ENCODE measurements at places on chromosomes 3 and 15.
A peak's percentile ranks its signal among the peaks of the same experiment; 100 is the strongest.

DNA sequence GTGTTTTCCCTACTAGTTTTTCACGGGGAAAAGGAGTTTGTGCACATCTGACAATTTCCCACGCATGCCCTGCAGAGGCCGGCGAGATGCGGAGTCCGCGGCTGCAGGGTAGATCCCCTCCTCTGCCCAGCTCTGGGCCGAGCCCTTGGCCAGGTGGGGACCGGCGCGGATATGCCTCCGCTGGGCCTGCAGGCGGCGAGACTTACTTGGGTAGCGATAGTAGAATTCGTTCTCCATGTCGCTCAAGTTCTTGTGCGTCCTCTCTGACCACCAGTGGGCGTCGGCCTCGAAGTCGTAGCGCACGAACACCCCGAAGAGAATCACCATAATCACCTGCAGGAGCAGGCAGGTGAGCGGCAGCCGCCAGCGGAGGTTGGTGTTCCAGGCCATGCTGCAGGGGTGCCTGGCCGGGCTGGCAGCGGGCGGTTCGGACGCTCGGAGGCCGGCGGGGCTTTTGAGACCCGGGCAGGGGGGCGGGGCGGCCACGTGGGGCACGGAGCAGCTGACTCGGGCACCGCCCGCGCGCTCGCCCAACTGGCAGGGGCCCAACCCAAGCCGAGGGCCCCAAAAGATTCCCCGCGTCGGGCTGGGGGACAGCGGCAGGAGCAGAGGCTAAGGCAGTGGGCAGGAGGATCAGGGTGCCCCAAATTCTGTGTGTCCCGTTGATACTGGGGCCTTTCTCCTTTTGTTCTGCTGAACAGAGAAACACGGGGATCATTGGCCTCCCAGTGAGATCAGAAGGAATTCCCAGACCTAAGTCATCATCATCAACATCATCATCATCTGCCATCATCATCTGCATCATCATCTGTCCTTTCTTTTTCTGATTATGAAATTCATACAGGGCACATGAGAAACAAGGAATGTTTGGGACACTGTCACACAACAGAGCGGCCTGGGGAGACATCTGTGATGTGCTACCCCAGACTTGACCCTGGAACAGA, at the start of gene RHCG:
Gene RHCG (minus strand): TSS at position 429 of the 944 bp plus-strand sequence. CDS start 39 bp downstream, at position 390.
- DNase-seq = peak; percentile 74

DNA sequence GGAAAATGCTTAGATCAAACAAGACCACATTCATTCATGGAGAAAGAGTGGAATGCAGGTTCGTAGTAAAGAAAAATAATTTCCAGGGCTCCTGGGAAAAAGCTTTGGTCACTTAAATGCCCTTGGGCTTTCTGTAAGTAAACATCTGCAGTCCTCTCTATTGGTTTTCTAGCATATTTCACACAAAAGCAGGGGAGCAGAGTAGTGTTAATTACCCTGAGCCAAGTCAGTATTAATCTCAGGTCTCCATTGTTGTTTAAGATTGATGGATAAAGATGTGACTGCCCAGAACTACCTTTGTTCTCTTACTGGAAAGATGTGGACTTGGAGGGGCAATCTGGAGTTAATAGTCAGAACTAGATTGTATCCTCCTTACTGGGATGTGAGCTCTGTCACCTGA, 242.6 kb downstream of the PTPRG start:
- DNase-seq = no peak

DNA sequence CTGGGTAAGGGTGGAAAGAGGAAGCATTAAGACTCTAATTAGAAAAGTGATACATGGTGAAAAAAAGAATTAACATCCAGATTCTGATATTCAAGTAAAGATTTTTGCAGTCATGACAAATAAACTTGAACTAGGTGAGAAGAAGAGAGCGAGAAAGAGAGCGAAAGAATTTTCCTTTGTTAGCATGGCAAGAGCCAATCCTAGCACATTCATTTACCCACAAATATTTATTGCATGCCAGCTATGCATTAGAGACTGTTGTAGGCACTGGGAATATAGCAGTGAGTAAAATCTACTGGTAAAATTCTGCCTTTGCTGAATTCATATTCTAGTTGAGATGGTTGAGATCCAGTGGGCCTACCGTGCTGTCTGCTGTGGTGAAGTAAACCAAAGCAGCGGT, 177.9 kb upstream of the DPH6 start:
- no peak for DNase-seq

- DNase-seq = no peak
These were observed 18.3 kb upstream of the GASK1A start for GRCh38 chr3:42960786-42961185.

GRCh38 chr3:78873641-78874040, 894.2 kb downstream of the ROBO1 start:
- no peak for DNase-seq

DNA sequence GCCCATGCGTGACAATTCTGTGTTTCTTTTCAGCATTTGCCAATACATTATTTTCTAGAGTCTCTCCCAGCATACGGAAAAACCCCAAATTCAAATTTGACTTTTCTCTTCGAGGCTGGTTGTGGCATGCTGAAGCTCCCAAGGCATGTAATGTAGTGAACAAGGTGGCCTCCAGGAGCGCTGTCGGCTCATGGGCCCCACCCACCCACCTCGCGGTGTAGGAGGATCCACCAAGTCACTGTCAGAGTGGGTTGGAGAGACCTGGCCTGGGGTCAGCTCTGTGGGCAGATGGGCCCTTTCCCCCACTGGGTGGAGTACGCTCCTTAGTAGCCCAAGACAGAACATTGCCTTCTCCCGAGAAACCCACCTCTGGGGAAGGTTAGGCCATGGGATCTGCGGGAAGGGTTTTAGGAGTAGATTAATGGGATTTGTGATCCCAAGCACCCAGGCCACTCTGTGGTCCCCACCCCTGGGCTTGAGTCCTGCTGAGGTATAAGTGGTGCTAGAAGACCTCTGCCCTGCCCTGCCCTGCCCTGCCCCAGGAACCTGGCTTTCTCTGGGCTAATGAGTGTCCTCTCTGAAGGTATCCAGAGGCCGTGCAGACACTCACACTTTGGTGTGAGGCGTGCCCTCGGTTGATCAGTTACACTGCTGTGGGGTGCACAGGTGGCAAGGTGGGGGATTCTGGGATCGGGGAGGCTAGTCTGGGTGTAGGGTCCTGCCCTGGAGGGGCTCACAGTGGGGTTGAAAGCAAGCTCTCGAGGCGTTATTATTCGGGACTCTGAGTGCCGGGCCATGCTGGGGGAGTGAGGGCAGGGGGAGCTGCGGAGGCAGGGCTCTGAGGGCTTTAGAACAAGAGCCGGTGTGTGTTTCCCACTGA, 97.9 kb downstream of the APBA2 start:
- peak; percentile 52 for DNase-seq

GRCh38 chr3:166435469-166436057, 598.3 kb upstream of the BCHE start:
- no peak for DNase-seq

DNA sequence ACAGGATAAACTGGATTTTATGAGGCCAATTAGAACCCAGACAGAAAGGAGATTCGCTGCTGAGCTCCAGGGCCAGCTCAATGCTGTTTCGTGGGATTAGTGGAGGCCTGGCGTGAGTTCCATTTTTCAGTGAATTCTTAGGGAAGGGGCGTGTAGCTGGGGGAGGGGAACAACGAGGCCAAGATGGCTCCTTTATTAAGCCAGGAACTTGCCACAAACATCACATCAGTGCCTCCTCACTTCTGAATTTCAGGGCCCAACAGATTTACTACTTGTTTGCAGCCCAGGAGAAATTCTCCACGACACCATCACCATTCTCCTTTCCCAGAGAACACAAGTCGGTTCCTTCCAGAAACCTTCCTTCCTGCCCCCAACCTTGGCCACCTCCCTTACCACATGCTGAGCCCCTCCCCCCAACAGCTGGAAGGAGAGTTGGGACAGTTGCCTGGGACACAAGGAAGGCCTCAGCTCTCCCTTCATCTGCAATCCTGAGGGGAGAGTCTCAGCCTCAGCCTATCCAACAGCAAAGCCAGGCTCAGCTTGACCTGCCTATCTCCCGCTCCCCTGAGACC, 5.8 kb downstream of the IGDCC4 start:
- DNase-seq = peak; percentile 81

- DNase-seq = no peak
These were observed 203.9 kb downstream of the TLE3 start for GRCh38 chr15:69893863-69894262.

- no peak for DNase-seq
These were observed 26.3 kb upstream of the TFRC start for GRCh38 chr3:196108075-196108743.

GRCh38 chr15:88932271-88932874, 19.2 kb upstream of the MFGE8 start:
- DNase-seq = no peak

- DNase-seq = no peak
These were observed 123.0 kb downstream of the LRIG1 start for GRCh38 chr3:66377800-66378199.

DNA sequence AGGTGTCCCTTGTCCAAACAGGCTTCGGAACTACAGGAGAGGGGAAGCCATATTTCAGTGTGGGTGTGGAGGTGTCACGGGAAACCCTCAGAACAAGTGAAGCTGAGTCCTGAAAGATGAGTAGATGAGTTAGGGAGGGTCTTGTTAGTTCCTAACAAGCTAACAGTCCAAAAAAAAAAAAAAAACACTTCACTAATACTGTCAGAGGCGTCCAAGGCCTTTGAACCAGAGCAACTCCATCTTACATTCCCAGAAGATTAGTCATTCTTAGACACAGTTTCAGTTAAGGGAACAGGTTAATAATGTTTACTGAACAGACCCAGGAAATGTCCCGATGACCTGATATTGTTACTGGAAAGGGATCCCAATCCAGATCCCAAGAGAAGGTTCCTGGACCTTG, 7.0 kb upstream of the ATP8B4 start:
- DNase-seq = no peak

GRCh38 chr3:29240248-29240647, 40.6 kb upstream of the RBMS3 start:
- DNase-seq = no peak

GRCh38 chr15:91942720-91943394, 89.3 kb downstream of the SLCO3A1 start:
- no peak for DNase-seq

DNA sequence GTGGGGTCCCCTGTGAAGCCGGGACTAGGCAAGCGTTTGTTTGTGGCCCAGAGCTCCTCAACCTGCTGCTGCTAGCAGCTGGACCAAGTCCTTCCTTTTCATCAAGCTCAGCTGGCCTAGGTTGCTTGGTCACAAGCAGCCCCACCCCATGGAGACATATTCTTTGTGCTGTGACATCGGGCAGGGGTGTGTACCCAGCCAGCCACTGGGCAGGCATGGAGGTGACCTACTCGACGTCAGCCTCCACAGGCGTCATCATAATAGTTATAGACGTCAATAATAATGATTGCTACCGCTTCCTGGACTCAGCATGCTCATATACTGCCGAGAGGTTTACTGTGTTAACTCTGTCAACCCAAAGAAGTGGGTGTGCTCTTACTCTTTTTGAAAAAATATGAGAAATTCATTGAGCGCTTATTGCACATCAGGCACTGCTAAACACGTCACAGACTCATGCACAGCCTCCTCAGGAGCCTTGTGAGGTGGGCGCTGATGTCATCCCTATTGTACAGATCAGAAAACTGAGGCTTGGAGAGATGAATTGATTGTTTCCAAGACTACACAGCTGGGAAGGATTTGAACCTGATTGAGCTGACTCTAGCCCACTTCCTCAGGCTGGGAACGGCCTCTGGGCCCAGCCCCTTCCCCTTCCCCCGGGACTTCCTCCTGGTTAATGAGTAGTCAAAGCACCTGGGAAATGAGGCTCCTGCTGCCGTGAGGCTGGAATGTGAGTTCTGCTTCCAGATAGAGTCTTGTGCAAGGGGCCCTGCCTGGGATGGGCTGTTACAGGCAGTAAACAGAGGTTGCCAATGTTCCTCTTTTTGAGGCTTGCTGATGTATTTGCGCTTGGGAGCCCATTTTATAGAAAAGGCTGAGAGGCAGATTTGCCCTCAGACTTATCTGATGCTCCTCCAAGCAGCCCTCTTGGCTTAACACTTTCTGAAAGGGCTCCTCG, 16.2 kb downstream of the SLC6A6 start:
- DNase-seq = no peak

GRCh38 chr15:96553931-96554330, 223.4 kb downstream of the NR2F2 start:
- no peak for DNase-seq

DNA sequence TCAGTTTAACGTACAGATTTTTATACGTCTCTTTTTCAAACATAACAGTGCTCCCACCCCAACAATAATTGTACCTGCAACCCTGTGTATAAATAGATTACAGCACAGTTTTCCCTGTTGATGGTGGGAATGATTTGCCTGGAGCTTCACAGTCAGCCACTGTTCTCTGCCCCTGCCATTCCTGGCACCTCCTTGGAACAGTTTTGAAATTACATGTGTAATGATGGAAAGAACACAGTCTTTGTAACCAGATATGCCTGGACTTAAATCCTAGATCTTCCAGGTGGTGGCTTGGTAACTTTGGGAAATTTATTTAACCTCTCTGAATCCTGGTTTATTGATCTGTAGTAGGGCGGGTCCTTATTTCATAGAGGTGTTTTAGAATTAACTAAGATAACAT, 27.0 kb downstream of the CRYBG3 start:
- no peak for DNase-seq

GRCh38 chr3:152793969-152794368, 41.0 kb upstream of the P2RY1 start:
- DNase-seq = no peak

GRCh38 chr15:50496692-50497091, 49.8 kb downstream of the USP50 start:
- DNase-seq = no peak

DNA sequence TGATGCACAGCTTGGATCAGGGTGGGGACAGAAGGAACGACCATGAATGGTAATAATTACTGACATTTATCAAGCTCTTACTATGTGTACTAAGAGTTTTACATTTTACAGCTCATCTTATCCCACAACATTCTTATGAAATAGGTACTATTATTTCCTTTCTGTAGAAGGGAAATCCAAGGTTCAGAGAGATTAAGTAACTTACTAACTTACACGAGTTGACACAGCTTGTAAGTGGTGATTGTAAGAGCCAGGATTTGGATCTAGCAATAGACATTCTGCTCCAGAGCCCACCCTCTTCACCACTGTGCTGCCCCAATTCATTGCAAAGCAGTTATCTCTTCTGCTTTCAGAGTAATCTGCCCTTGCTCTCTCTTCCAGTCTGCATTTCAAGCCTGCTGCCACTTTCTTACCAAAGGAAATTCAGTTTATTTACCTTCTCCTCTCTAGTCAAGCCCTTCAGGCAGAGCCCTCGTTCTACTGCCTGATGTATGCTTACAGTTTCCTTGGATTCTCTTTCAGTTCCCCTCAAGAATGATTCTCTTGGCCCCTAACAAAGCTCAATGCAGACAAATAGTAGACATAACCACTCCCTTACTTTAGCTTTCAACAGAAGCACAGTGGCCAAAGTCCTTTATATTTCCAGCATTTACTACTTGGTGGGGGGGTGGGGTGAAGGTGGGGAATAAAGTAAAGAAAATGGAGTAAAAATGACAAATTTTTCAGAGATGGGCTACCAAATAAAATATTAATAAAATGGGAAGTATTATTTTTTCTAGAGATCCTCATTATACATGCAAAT, 65.8 kb downstream of the ATP8B4 start:
- no peak for DNase-seq

- DNase-seq = no peak
These were observed 4.8 kb upstream of the CSRNP1 start for GRCh38 chr3:39158148-39158715.

Measured in ecto neural progenitor cell (in vitro differentiated cells).